ENCODE measurements at places on chromosomes 7 and 10.

GRCh38 chr7:959271-959670, 4.8 kb upstream of the ADAP1 start:
- no peak for DNase-seq

DNA sequence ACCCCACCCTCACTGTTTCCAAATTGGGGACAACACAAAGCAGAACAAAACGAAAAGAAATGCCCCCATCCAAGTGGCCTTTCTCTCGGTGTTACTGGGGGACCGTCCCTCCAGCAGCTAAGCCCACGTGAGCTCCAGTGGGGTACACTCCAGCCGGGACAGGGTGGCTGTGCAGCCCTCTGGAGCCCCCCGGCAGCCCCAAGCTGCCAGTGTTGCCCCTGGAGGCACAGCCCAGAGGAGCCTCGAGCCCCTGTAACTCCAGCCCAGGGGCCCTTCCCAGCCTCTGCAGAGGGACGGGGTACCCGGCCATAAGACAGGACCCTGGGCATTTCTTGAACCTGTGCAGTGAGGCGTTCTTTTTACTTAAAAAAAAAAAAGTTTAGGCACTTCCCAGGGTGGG, 124.5 kb upstream of the KCTD7 start:
- no peak for DNase-seq

DNA sequence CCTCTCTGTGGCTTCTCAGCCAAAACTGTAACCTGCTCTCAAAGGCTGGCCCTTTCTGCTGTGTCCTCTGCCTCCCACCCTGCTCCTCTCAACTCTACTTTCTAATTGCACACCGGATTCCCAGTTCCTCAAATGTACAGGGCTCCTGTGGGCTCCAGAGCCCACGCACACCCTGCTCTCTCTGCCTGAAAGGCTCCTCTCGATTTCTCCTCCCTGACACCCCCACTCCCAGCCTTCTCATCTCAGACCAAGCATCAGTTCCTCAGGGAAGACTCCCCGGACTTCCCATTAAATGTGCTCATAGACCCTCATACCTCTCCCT, 111.7 kb upstream of the STEAP1B start:
- no peak for DNase-seq

DNA sequence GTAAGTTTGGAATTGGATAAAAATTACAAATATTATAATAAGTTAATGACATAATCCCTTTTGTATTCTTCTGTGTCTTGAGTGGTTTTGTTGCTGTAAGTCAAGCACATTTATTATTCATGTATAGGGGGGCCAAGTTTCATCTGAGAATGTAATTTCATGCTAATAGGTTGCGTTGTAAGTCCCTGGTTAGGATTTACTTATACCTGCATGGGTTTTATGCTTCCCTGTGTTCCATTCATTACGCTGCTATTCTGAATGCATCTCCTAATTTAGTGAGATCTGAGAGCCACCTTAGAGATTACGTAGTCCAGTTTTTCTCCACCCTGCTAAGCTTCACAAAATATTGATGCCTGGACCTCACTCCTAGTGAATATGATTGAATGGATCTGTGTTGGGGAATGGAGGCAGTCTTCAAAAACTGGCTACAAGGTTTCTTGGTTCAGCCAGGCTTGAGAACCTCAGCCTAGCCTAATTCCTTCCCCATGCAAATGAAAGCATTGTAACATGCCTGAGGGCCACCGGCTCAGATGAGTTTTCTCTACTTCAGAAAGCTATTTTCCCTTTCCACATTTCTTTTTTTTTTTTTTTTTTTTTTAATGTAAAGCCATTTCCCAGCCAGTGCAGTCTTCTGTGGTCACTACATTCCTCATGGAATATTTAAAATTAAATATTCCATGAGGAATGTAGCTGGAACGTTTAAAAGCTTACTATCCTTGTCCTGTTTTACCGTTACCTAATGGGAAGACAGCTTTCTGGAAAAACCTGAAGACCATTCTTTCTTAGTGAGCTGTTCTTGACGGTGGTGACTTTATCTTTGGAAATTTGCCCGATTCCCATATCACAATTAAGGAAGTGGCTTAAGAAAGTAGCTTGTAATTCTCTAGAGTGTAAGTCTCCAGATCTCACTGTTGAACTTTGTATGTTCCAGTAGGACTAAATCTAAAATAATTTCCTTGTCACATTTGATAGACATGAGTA, 16.0 kb downstream of the PAPSS2 start:
- peak; percentile 32 for DNase-seq

- DNase-seq: no peak
Measured at GRCh38 chr7:64774204-64774842, 19.9 kb upstream of the ZNF138 start.

GRCh38 chr10:117554241-117554814, 11.8 kb downstream of the EMX2 start:
- DNase-seq: no peak

DNA sequence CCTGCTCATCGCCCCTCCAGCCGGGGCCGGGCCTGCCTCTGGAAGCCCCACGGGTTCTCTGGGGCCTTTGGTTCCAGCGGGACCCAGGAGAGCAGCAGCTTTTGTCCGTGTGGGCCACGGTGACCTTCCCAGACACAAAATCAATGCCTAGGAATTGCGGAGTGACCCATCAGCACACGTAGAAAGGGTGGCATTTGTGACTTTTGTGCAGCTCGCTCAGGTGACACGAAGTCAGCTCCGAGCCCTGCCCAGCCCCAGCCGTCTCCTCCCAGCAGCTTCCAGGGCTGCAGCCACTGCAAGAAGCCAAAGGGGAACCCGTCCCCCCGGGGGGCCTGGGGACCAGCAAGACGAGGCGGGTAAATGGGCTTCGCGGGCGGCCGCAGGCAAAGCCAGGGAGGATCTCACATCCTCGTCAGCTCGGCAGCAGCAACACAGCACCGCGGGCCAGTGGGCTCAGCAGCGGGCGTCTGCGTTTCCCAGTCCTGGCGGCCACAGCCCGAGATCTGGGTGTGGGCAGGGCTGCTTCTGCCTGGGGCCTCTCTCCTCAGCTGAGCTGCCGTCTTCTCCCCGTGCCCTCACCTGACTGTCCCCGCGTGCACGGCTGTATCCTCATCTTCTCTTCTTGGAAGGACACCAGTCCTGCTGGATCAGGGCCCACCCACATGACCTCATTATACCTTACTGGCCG, 88.5 kb downstream of the PAXIP1 start:
- no peak for DNase-seq

DNA sequence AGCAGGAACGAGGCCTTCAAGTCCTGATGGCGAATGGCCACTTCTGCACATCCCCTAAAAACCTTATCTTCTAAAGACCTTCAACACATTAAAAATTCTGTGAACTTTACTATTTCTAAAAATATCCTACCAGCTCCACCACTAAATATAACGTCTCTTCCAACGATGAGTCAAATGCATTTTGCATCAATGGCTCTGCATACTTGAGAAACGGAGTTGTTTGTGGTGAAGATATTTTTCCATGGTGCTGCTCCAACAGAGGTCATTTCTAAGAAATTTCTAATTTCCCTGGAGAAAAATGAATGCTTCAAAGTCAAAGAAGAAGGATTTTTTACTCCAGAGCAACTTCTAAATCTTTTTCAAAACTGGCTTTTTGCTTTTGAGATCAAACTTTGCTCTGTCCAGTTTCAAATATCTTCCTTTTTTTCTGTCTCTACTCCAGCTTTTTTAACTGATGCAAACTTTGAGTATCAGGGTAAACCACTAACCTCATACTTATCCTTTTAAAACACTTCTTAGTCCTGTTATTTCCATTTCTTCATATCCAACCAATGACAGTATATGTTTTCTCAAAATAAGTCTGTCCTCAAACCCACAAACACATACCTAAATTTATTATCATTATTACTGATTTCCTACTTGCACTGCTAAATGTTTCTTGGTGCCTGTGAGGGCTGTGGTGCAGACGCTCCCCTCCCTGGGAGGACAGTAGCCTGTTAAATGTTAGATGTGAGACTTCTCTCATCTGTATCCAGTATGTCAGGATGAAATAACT, 258.1 kb downstream of the KLF6 start:
- DNase-seq: no peak

DNA sequence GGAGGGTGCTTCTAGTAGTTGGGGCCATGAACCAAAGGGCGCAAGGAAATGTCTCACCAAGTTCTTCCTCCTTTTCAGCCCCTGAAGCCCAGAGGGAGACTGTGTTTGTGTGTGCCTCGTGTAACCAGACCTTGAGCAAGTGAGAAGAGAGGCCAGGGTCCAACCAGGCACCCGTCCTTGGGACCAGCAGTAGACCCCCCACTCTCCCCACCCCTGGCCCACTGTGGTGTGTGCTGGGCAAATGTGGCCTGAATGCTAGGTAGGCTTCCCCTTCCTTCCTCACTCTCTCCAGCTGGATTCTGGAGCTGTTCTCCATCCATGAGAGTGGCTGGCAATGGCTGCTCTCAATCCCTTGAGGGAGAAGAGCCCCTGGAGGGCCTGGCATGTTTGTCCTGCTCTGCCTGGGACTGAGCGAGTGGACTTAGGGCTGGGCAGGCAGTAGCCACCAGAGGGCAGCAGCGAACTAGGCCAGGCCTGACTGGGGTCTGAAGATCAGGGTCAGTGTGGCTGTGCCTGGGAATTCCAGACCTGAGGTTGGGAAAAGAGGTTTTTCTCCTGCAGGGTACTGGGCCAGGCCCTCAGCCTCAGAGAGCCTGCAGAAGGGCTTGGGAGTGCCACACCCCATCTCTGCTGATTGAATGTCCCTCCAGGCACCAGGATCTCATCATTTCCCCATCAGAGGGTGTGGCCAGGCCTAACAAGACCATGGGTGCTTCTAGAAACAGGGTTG, 12.5 kb downstream of the SFRP5 start:
- peak; percentile 71 for DNase-seq

DNA sequence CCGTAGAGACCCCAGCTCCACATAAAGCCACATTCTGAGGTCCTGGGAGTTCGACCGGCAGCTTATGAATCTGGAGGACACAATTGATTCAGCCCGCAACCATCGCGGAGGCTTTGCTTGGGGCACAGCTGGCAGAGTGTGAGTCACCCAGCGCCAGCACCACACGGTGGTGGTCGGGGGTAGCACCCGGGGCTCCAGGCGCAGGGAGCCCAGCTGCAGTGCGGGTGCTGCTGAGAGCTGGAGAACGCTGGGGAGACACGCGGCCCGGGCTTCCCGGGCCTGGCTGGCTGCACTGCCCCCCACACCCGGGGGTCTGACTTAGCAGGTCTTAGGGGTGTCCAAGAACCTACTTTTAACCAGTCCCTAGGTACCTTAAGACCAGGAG, 87.9 kb downstream of the PAXIP1 start:
- DNase-seq: no peak

DNA sequence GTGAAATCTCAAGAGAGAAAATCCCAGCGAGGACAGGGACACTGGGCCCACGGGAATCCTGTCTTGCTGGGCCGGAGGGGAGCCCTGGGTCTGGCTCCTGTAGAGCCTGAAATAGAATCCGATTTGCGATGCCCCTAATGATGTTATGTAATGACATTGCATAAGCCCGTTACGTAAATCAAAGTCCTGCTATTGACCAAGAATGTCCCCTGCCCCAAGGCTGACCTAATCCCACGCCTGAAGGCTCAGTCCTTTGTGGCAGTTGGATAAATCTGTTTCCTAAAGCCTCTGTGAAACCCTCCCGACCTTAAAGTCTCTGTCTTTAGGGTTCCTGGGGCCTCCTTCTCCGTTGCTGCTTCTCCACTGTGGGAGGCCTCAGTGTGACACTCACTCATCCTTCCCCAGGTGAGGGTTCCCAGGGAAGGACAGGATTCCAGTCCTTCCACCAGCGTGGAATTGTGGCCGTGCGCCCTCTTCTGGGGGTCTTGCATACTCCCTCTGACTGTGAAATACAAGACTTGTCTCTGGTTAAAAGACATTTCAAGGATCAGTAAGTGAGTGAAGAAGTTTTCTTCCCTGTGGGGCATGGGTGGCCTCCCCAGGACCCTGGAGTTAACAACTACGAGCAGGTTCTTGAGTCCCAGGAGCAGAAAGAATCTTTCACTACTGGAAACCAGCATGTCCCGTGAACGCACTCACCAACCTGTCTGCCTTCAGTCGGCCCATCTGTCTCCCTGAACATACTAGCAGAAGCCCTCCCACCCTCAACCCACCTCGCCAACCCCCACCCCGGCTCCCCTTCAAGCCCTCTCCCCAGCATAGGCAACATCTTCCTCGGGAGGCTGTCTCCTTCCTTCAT, 19.8 kb downstream of the ZNF467 start:
- peak; percentile 62 for DNase-seq

DNA sequence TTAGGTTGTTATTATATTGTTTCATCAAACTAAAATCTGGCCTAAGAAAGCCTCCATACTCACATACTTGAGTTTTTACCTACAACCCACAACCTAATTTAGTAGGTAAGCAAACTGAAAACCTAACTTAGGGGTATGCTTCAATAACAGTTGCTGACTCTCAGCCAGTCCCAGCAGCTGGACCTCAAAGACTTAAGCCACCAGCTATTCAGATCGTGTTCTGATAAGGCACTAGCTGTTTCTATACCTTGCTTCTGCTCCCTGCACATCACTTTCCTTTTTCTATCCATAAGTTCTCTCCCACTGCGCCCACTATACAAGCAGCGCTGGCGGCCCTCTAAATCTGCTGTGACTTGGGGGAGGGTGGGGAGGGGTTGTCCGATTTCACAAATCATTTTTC, 42.3 kb downstream of the SUGCT start:
- DNase-seq: no peak

GRCh38 chr7:54782829-54783228, 23.8 kb upstream of the SEC61G start:
- DNase-seq: no peak
